ENCODE measurements at places on chromosomes 1 and 21.
A peak's percentile ranks its signal among the peaks of the same experiment; 100 is the strongest.

- no peak for DNase-seq
Observed at GRCh38 chr1:170659399-170660035, 4.4 kb upstream of the PRRX1 start.

- DNase-seq: no peak
Observed at GRCh38 chr1:232452117-232452516, 177.8 kb downstream of the SIPA1L2 start.

DNA sequence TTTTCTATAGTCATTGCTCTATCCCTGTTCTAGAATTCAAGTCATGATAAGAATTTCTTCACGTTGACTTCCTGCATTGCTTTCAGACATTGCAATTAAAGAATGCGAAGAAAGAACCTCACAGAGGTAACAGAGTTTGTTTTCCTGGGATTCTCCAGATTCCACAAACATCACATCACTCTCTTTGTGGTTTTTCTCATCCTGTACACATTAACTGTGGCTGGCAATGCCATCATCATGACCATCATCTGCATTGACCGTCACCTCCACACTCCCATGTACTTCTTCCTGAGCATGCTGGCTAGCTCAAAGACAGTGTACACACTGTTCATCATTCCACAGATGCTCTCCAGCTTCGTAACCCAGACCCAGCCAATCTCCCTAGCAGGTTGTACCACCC lies 10.6 kb downstream of the APCS start:
- DNase-seq: peak; percentile 90

DNA sequence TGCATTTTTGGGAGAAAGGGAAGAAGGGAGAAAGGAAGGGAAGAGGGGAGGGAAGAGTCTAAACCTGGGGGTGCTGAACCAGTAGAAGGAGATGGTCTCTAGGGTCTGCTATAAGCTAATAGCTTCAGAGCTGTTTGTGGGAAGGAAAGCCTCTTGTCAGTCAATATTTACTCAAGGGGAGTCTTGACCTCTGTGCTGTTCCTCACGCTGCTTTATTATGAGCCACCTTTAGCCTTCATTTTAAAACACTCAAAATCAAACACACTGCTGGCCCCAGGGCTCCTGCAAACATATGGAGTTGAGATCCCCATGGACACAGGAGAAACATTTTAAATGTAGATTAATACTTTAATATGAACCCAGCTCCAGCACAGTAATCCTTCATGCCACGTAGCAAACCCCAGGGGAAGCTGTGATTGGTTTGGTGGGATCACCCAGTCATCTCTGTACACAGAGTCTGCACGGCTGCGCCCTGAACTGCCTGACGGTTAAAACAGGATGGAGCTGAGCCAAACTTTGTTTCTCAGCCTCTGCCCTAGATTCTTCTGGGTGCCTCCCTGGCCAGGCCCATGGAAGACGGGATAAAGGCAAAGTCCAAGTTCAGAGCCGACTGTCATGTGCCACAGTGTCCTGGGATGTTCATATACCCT lies 40.2 kb upstream of the VWA5B1 start:
- DNase-seq: peak; percentile 33

GRCh38 chr1:65844821-65845534 lies 52.3 kb downstream of the PDE4B start:
- no peak for DNase-seq

- no peak for DNase-seq
Observed at GRCh38 chr1:248824301-248824700, 1.4 kb downstream of the SH3BP5L start.

DNA sequence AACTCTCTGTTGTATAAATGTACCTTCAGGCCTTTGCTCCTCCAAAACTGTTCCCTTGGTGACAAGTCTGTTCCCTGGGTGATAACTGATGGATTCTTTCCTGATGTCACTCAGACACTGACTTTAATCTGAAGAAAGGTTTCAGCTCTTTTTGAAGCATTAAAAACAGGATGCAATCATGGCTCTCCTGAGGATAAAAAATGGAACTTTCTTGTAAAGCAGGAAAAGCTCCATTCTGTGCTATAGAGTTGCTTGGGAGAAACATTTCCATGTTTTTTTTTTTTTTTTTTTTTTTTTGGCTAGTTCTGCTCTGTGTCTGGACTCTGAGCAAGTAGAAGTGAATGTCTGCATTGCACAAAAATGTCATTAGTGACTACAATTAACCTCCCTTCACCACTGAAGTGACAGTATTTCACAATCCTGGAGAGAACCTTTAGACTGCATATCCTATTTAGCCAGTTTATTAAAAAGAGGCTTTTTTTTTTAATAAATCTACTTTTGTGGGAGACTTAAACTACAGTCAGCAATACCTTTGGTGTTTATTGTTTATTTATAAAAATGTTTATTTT lies 101.7 kb upstream of the PRMT6 start:
- no peak for DNase-seq

GRCh38 chr1:198772626-198773025 lies 133.8 kb downstream of the PTPRC start:
- peak; percentile 61 for DNase-seq

GRCh38 chr21:41897047-41897669 lies 18.0 kb upstream of the PRDM15 start:
- no peak for DNase-seq

GRCh38 chr21:33747420-33747819 lies 105.1 kb downstream of the ITSN1 start:
- DNase-seq: no peak

DNA sequence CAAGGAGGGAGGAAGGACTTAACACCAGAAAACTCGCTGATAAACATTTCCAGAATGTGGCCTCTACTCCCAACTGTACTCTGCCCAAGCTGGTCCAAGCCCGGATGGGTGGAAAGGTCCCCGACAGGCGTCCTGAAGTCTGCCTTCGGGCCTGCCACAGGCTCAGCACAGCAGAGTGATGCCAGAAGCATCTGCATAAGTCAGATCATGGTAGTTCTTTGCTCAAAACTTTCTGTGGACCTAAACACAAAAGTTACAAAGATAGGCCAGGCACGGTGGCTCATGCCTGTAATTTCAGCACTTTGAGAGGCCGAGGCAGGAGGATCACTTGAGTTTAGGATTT lies 790 bp upstream of the UTS2 start:
- no peak for DNase-seq

- DNase-seq: peak; percentile 97
Observed at GRCh38 chr1:8985915-8986813, 40.1 kb downstream of the SLC2A7 start.

- no peak for DNase-seq
Observed at GRCh38 chr1:93440706-93441105, 7.2 kb upstream of the FNBP1L start.

DNA sequence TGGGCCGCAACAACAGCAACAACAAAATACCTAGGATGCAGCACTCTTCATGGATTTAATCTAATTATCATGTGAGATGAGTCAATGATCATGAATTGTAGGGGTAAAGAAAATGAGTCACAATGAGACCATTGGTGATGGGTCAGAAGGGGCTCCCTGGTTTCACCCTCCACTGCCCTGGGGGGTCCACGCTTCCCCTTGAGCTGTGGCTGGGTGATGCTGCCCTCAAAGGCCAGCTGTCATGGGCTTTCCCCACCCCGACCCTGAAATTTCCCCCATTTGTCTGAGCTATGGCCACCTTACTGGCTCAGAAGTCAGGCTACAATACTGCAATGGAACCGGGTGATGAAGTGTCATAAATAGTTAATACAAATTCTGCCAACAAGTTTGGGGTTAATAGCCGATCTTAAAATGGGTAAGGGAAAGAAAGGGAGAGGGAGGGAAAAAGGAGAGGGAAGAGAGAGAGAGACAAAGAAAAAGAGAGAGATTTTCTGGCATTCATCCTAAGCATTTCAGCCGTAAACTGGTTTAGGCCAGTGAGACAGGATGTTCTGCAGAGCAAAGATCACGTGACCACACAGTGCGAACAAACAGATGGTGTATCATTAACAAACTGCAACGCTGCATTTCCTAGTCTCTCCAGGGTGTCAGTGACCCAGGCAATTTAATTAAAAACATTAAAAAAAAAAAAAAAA lies 143.4 kb upstream of the ERRFI1 start:
- peak; percentile 92 for DNase-seq
